Thoracic aorta (tissue), 2 donors: ENCODE measurements at places on chromosomes 2 and 18. TPM values are rescaled to one million over a fixed set of nuclear protein-coding genes. Genes with fewer than 3 reads are reported as not detected.

DNA sequence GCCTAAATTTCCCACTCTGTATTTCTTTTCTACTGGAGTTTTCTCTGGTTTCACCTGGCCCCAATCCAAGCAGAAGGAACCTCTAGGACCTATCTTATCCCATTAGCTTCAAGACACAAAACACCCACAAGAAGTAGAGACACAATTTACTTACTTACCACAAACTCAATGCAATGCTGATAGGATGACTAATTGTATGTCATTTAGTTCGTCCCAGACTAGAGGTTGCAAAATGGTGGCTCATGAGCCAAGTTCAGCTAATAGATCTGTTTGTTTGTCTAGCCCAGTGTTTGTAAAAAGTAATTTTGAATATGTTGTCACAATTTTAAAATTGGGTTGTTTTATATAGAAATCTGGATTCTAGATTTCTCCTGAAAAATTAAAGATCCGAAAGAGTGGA lies 34.7 kb upstream of the ZSWIM2 start:
- DNase-seq, result no peak

GRCh38 chr2:28291811-28292440 lies 100.7 kb upstream of the FOSL2 start:
- no peak for DNase-seq

DNA sequence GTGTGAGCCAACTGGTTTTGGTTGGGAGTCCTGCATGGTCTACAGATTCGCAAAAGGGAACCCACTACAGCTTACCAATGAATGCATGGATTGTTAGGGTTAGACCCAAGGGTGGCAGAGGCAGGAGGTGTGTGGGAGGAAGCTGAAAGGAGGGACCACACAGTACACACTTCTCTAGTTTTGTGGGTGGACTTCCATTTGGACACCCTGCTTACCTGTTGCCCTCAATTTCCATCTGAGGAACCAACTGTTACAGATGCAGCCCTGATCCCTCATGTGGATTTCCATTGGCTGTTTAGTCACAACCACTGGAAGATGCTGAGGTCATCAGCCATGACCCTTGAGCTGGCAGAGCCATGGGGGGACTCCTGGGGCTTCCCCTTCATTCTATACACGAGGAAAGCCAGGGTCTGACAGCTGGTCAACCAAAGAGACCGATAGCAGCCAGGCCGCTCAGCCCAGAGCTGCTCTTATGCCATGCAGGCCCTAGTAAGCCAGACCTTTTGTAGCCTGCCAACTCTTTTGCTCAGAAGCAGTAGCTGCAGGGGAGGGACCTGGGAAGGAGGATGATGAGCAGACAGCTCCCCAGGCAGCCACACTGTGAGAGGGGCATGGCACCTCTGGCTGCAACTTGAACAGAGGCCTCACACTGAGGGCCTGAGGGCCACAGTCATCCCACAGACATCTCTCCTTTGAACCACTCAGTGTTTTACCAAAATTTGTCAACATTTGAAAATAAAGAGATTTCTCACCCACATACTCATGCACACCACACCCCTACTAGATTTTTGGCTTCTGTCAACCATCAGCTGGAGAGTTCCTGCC lies 162.1 kb downstream of the SETBP1 start:
- DNase-seq, result no peak

- DNase-seq, result no peak
Observed at GRCh38 chr18:13394801-13395200, 176.2 kb downstream of the LDLRAD4 start.

GRCh38 chr2:27250652-27251379 lies 12.0 kb downstream of the SLC30A3 start:
- no peak for DNase-seq

GRCh38 chr2:21819454-21819853 lies 695.7 kb downstream of the TDRD15 start:
- no peak for DNase-seq

GRCh38 chr2:115908731-115909130 lies 1466.3 kb downstream of the DPP10 start:
- no peak for DNase-seq

The SIX3 gene
- total RNA-seq, result not detected

The C2orf78 gene
- total RNA-seq, result not detected

The FHOD3 gene
- total RNA-seq, result 24.9 TPM

The LDLRAD4 gene
- total RNA-seq, result 98.4 TPM

DNA sequence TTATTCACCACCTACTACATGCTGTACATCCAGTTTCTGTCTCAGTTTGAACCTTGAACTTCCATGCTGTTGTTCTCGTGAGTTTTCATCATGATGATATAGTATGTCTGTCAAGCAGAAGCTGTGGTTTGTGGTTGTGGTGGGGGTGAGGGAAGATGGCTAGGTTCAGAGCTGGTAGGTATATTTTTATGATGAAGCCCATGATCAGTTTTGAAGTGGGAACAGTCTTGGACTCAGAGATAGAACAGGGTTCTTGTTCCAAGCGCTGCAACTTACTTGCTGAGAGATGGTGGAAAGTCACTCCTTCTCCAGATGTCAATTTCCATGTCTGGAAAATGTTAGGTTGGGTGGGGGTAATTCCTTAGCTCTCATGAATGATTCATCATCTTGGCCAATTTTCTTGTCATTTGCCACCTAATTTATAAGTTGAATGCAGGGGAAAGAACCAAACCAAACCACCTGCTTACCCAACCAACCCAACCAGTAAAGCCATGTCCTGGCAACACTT lies 21.6 kb downstream of the PMAIP1 start:
- no peak for DNase-seq

- DNase-seq, result no peak
Observed at GRCh38 chr2:145023334-145023934, 503.5 kb upstream of the ZEB2 start.

- DNase-seq, result no peak
Observed at GRCh38 chr2:154855138-154855537, 156.6 kb downstream of the KCNJ3 start.
